ENCODE measurements at places on chromosomes 5 and 9. TPM values are rescaled to one million over a fixed set of nuclear protein-coding genes. Genes with fewer than 3 reads are reported as not detected.

CER1 gene
- total RNA-seq = not detected

CDH18 gene
- not detected for total RNA-seq

PCDHGB2 gene
- total RNA-seq = 1.0 TPM

SH3GL2 gene
- total RNA-seq = not detected

FGFR4 gene
- total RNA-seq = 1.5 TPM

ZNF608 gene
- not detected for total RNA-seq

WDR70 gene
- total RNA-seq = 36.8 TPM

IRX1 gene
- total RNA-seq = not detected

LRRTM2 gene
- 0.02 TPM for total RNA-seq

FKBP15 gene
- 38.6 TPM for total RNA-seq

OLFM1 gene
- not detected for total RNA-seq

SLC6A18 gene
- not detected for total RNA-seq

FGF10 gene
- not detected for total RNA-seq

PFN3 gene
- total RNA-seq = not detected

GPR21 gene
- total RNA-seq = 0.91 TPM

TOR4A gene
- 17.4 TPM for total RNA-seq

CDH9 gene
- total RNA-seq = not detected

SOX30 gene
- 0.16 TPM for total RNA-seq

FAM169A gene
- total RNA-seq = 1.8 TPM

ELAVL2 gene
- not detected for total RNA-seq

AQP7 gene
- 0.66 TPM for total RNA-seq

AGXT2 gene
- total RNA-seq = not detected

TSSK1B gene
- not detected for total RNA-seq

CCDC192 gene
- total RNA-seq = not detected

DEPDC1B gene
- total RNA-seq = 36.5 TPM

CERCAM gene
- total RNA-seq = 3.2 TPM

SMIM33 gene
- 0.59 TPM for total RNA-seq

NUTM2G gene
- total RNA-seq = not detected

SLC34A3 gene
- total RNA-seq = not detected

DBN1 gene
- total RNA-seq = 10.6 TPM

IFNA13 gene
- total RNA-seq = not detected

SLC36A2 gene
- not detected for total RNA-seq

All from T-helper 2 cell treated with Interferon-gamma antibody and Interleukin-4, amounts not matched to agents 100 ng/mL and 5 ng/mL, for 36 hours (primary cell).